ENCODE measurements at places on chromosomes 5 and 9. TPM values are rescaled to one million over a fixed set of nuclear protein-coding genes. Genes with fewer than 3 reads are reported as not detected.
A peak's percentile ranks its signal among the peaks of the same experiment; 100 is the strongest.

BRIX1 gene
- 48.0 TPM for polyA plus RNA-seq

SPAG8 gene
- 2.2 TPM for polyA plus RNA-seq

DNA sequence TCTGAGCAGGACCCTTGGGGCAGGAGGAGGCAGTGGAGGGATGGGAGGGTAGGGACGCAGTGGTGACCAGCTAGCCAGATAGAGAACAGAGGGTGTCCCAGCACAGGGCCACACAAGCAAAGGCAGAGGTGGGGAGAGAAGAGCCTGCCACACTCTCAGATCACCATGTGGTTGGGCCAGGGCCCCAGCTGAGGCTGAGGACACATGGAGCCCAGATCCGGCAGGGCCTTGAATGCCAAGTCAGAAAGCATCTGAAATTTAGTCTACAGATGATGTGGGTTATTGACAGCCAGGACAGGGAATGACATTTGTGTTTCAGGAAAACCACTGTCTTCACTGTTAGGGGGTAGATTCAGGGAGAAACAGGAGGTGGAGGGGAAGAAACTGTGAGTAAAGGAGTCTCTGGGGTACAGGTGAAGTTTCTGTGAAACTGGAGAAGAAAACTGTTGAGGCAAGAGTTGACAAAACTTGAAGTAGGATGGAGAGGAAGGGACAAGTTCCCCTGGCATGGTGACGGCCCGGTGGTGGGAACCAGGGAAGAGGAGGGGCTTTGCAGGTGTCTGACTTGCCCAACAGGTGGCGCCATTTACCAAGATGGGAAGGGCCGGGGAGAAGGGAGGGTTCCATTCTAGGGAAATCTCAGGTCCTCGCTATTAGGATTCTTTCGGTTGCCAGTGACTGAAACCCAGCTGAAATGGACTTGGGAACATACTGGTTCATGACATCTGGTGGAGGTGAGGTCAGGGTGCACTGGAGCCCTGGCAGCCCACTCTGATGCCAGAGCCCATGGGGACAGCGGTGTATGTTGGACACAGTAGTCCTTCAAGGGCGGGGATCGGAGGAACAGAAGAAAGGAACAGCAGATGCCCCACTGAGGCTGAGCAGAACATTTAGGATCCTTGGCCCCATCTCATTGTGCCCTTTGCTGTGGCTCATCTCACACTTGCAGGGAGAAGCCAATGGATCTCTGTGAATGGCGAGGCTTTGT, 100.1 kb downstream of the KCNIP1 start:
- DNase-seq = peak; percentile 51

DNA sequence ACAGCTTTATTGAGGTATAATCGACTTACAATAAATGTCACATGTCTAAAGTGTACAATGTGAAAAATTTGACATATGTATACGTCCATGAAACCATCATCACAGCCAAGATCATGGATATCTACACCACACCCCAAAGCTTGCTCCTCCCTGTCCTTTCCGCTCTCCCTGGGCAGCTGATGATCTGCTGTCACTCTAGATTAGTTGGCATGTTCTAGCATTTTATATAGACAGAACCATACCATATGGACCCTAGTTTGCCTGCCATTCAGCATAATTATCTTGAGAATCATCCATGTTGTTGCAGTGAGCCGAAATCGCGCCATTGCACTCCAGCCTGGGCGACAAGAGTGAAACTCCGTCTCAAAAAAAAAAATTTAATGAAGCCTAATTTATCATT, 42.5 kb downstream of the ERGIC1 start:
- no peak for DNase-seq

DNA sequence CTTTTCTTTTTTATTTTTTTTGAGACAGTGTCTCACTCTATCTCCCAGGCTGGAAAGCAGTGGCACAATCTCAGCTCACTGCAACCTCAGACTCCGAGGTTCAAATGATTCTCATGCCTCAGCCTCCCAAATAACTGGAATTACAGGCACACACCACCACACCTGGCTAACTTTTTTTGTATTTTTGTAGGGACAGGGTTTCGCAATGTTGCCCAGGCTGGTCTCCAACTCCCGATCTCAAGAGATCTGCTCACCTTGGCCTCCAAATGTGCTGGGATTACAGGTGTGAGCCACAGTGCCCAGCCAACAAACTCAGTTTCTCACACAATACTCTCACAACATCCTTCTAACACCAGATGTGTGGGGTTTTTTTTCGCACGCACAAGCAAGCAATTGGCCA, 22.1 kb downstream of the AFF4 start:
- no peak for DNase-seq

DNA sequence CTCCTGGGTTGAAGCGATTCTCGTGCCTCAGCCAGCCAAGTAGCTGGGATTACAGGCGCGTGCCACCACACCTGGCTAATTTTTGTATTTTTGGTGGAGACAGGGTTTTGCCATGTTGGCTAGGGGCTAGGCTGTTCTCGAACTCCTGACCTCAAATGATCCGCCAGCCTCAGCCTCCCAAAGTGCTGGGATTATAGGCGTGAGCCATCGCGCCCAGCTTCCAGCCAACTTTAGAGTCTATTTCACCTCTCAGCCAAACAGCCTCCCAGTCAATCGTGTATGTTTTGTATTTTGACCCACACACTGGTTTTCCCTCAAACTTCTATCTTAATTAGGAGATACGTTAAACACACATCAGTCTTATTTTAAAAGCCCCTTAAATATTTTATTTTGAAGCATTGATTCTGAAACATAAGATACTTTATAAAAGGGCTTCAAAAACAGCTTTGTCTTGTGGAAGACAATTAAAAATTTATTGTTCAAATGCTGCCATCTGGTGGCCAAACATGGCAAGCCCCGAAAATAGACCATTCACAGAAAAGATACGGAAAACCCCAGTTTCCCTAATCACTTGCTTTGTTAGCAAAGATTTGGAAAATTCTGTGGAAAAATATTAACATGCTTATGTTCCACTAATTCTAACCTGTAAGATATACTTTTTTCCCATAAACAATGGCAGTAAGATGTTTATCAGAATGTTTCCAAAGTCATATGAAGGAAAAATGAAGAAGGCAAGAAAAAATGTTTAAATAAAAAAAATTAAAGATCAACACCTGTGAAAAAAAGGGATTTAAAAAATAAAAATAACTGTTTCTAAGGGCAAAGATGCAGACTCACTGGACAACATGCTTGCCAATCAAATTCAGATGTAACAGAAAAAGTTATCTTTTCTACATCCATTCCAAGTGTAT, 33.1 kb downstream of the APTX start:
- peak; percentile 72 for DNase-seq

GRCh38 chr5:128304088-128304487, 220.5 kb downstream of the SLC12A2 start:
- DNase-seq = peak; percentile 78

FBXL7 gene
- polyA plus RNA-seq = 24.4 TPM

DNA sequence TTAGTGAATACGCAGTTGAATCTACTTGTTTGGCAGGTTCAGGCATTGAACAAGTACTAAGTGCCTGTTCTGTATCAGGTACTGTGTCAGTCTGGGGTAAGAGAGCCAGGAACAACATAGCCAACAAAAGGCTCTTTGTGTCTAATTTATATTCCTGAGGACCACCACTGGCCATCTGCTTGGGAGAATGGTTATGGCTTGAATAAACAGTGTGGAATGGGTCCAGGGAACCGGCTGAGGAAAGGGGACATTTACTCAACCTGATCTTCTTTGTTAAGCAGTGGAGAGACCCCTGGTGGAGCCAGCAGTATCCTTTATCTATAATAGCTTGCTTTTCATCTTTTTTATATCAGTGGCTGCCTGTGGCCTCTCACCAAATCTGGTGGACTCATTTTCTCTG, 38.6 kb downstream of the EXOSC2 start:
- no peak for DNase-seq

OGN gene
- 554 TPM for polyA plus RNA-seq

DNA sequence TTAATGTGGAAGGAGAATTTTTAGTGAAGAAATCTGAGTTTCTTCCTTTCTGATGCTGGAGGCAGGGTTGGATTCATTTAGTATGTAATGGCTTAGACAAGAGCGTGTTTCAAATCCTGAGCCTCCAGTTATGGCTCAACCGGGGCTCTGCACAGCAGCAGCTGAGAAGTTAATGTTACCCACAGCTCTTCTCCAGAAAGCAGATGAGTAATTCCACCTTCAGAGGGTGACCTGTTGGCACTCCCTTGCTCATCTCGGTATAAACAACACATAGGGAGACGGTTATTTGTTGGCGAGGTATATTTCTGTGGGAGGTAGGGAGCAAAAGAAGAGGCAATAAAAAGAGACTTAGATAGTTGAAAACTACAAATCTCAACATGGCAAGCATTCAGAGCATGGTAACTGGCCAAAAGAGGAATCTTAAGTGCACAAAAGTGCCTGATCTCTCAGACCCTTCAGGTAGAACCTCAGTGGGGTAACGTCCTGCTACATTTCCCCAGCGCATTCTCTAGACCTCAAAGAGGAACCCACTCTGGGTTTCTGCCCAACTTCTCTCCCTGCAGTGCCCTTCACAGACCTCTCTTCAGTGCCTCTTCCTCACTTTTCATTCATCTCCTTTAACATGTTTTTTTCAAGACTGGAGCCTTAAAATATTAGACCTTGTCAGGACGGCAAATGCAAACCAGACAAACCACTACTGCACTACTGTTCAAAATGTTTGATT, 417.5 kb upstream of the ADAMTSL1 start:
- DNase-seq = no peak

GRCh38 chr9:122788831-122789230, at the start of gene OR5C1:
Gene OR5C1, plus strand, starts transcription at chr9:122788933. Its CDS starts 0 bp downstream, at chr9:122788933.
- DNase-seq = no peak

DNA sequence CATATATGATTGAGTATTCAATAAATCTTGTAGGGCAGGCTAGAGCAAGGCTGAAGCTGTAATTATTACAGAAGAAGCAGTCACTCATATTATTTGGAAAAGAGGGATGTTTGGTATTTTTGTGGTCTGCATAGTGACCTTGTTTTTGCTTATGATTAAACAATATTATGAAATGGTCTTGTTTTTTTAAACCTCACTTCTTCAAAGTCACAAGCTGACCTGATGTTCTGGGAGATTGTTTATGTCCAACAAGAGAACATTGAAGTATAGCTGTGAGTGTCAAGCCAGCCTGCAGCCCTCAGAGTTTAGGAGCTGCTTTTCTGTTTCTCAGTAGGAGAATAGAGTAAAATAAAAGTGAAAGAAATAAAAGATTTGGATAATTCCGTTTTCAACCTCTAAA, 342.2 kb downstream of the LRRC70 start:
- no peak for DNase-seq

GRCh38 chr5:173265433-173265832, 30.4 kb upstream of the NKX2-5 start:
- no peak for DNase-seq

DNA sequence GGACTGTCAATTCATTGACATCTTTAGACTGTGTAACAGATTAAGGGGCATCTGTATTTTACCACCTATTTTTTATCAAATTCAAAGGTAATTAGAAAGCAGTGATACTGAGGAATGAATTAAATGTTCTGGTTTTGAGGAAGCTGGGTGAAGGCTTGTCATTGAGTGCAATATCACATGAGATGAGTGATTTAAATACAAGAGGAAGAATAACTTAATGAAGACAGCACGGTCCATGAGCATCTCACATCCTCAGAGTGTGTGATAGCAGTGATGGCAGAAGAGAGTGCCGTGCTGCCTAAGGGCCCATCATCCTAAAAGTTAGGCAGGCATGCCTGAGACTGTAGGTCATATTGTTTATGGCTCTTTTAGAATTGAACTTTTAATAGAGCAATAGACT, 263.3 kb downstream of the MAST4 start:
- no peak for DNase-seq

PDLIM4 gene
- polyA plus RNA-seq = 50.4 TPM

DNA sequence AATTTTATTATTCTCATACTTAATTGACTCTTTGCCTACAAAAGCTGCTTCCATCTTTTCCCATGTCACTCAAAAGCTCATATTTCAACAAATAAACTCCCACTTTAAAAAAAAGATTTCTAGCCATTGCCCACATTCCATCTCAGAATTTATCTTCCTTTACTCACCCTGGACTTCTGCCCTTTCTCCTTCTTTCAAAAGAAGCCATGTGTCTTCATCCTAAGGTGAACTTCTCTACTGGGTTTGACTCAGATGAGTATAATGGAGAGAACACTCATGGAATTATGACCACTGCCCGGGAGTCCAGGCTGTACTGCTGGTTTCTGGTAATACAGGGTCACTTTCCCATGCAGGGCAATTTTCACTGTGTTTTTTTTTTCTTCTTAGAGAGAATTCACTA, 548.5 kb upstream of the ZNF462 start:
- DNase-seq = no peak

DNA sequence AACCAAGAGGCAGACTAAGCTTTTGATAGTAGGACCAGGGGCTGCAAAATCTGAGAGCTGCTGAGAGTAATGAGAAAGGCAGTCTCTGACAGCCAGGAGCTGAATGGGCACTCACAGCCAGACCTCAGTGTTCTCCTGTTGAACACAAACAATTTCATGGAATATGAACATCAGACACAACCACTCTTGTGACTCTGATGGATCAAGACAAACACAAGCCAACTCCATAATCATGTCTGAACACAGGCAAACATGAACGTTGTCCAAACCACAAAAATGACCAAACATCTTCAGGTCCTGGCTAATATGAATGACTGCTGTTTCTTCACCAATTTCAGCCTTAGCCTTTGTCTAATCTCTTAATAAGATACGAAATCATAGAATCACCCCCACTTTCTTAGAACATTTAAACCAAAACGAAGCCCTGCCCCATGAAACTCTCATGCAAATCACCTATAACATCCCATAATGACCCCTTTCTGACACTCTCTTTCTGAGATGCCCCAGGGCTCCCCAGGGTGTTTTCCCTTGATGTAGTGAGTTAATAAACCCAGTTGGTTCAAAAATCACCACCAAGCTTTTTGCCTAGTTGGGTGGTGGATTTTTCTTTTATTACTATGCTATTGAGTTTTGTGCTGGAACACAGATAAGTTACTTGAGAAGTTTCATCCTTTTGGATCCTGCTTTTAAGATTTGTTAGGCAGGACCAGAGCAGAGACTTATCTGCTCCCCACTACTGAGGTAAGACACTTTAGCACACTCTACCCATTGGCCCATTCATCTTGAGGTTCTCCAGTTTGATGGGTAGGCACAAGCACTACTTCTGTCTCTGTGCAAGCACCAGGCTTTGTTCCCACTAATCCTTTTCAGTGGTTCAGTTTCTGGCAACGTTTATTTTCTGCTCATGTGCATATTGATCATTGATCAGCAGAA, 5.9 kb upstream of the ERAP2 start:
- DNase-seq = no peak

DNA sequence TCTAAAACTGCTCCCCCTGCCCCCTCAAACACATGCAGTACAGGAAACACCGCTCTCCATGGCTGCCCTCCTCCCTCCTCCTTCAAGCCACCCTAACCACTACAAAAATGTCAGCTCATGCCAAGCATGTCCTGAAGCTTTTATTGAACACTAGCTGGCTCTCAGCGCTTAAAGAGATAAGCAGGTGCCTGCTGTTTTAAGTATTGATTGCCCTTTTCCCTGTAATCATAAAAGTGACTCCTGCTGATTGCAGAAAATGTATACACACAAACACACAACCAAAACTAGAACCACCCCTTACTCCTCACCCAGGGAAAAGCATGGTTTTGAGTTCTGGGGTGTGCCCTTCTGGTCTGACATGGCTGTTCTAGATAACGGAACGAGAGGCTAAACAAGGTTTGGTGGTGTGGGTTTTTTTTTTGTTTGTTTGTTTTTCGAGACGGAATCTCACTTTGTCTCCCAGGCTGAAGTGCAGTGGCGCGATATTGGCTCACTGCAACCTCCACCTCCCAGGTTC, 3.7 kb upstream of the UCK1 start:
- no peak for DNase-seq

Measured in muscle of arm (tissue), 14 donors.